Left cardiac atrium (tissue), 4 donors: ENCODE measurements at places on chromosomes 3 and 15. TPM values are rescaled to one million over a fixed set of nuclear protein-coding genes. Genes with fewer than 3 reads are reported as not detected.

The SLC12A1 gene
- not detected for total RNA-seq

- DNase-seq, result no peak
Observed at GRCh38 chr3:8255725-8256124, 245.9 kb upstream of the LMCD1 start.

GRCh38 chr3:105490045-105490444, 123.3 kb downstream of the ALCAM start:
- no peak for DNase-seq

- no peak for DNase-seq
Observed at GRCh38 chr3:27805282-27805681, 83.2 kb upstream of the EOMES start.

DNA sequence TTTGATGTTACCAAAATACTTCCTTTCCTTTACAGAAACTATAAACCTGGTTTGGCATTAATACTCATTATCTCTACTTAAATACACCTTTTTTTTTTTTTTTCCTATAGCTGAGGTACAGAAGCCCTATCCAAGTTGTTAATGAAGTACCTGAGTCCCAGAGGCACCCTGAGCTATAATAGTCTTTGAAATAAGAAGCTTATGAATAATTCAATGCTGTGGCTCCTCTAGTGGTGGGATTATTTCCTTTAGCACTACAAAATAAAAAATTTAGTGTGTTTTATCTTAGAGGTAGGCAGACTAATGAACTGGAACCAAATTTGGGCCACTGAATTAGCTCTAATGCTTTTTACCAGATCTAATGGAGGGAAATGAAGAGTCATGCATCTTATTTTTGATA, 611.9 kb downstream of the EDEM1 start:
- DNase-seq, result no peak

GRCh38 chr3:139131951-139132350, 87.3 kb upstream of the PRR23C start:
- DNase-seq, result no peak

DNA sequence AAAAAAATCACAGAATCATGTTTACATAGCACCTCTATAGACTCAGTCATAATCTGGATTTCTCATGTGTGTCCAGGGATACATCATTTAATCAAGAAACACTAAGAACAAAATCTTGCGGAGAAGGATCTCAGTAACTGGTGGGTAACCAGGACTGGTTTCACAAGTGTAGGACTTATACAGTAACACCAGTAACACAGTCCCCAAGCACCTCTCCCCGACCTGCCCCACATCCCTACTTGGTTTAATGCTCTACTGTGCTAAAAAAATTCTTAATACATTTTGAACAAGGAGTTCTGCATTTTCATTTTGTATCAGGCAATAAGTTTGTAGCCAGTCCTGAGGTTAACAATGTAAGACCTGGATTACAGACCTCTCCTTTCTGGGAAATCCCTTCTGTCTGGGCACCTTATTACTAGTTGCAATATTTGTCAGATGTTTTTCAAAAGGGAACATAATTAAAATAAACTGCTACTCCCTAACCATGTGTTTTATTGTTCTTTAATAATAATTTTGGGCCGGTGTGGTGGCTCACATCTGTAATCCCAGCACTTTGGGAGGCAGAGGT, 57.6 kb upstream of the BBX start:
- DNase-seq, result no peak
